ENCODE measurements at places on chromosomes 6 and 20.
A peak's percentile ranks its signal among the peaks of the same experiment; 100 is the strongest.

DNA sequence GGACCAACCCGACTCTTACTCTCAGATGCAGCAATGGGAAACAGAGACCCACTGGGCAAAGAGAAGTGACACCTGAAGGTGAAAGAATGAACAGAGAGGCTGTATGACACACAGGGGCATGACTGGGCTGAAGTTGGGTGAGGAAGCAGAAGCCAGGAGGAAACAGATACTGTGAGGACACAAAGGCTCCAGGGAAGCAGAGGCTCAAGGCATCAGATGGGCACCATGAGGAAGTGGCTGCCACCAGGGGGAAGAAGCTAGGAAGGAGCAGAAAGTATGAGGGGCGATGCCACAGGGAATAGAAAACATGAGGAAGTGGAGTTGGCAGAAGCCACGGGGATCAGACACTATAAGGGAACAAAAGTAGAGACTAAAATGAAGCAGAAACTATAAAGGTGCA is 30.9 kb upstream of the OCSTAMP start:
- no peak for DNase-seq

DNA sequence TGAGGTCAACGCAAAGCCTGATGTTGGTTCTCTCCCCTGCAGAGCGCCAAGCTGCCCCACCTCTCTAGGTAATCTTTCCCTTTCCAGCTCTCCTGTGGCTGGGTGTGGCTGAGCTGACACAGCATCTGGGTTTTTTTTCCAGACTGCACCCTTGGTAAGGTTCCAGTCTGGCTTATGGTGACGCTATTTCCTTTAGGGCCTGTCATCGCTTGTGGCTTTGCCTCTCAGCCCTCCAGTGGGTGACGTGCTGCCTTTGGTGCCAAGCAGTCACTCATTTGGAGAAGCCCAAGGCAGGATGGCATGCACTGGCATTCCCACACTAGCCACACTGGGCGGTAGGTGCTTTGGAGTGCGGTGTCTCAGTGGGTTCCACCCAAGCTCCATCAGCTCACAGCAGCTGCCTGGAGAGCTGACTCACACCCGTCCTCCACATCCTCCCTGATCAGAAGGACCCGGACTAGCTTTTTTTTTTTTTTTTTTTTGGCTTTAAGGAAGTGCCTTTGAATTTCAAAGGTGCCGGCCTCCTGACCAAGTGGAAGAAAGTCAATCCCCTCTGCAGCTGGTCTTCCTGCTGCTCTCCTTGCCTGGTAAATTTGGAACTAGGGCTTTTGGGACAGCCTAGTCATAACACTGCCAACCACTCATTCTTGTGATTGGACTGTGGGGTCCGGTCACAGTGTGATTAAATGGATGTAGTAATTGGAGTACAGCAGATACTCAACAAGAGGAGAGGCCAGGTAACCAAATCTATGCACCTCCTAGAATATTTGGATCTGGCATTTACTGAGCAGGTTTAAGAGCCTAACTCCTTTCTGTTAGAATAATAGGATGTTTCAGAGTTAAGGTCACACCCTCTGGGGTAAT is 153.6 kb downstream of the CD83 start:
- no peak for DNase-seq

DNA sequence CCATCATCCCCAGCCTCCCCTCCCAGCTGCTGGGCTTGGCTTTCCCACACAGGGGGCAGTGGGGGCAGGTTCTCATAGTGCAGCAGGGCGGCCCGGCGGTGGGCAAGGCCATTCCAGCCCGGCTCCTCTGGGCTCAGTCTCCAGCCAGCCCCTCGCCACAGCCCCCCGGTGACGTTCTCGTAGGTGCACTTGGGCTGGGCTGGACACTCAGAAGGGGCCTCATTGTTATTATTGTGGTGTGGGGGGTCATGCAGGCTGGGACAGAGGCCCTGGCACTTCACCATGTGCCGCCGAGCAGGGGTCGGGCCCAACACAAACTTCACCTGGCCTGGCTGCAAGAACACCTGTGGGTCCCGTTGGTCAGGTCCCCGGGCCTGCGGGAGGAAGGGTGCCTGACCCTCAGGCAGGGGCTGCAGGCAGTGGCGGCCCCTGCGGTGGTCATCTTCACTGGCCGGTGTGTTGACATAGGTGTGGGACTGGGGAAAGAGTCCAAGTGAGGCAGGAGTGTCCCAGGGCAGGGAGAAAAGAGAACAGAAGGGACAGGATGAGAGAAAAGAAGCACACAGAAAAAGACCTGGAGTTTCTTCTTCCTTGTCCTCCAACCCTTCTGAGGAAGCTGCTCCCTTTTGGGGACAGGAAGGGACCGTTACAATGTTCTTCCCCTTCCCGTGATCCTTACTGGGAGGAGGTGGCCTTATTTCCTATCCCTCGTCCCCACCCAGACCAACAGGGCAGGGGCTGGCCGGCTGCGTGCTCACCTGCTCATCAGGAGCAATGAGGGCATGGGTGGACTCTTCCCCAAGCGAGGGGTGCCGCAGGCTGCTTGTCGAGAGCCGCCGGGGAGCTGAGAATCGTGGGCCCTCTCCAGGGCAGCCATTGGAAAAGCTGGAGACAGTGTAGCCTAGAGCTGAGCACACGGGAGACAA is 8.4 kb downstream of the FRS3 start:
- no peak for DNase-seq

GRCh38 chr6:39980839-39981580 is 46.7 kb upstream of the MOCS1 start:
- peak; percentile 39 for DNase-seq
